ENCODE measurements at places on chromosomes 11 and 22.
A peak's percentile ranks its signal among the peaks of the same experiment; 100 is the strongest.

- peak; percentile 50 for DNase-seq
These were observed 864.2 kb downstream of the FAM181B start for GRCh38 chr11:81869351-81870065.

DNA sequence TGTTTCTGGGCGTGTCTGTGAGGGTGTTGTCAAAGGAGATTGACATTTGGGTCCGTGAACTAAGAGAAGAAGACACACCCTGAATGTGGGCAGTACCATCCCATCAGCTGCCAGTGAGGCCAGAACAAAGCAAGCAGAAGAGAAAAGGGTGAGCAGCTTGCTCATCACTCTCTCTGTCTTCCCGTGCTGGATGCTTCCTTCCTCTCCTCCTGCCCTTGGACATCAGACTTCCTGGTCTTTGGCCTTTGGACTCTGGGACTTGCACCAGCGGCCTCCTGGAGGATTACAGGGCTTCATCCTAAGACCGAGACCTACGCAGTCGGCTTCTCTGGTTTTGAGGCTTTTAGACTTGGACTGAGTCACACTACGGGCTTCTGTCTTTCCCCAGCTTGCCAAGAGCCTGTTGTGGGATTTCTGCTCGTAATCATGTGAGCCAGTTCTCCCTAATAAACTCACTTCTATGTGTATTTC, 18.8 kb downstream of the APOL2 start:
- peak; percentile 77 for DNase-seq

- no peak for DNase-seq
These were observed 24.4 kb upstream of the CASP4 start for GRCh38 chr11:104992781-104993180.

DNA sequence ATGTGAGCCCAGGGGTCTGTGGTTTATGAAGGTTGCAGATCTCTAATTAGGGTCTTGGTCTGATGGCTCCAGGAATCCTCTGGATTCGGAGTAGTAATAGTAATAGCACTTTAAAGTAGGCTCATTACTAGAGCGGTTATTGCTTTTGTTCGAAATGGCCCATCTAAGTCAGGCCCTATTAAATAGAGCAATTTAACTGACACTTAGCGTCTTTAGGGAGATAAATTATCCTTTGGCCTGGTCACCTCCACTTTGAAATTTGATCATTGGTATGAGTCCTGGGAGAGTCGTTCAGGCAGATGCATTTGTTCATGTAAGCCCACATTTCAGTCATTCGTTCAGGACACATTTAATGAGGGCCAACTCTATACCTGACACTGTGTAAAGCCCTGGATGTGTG, 54.8 kb downstream of the LDLRAD3 start:
- DNase-seq = no peak

DNA sequence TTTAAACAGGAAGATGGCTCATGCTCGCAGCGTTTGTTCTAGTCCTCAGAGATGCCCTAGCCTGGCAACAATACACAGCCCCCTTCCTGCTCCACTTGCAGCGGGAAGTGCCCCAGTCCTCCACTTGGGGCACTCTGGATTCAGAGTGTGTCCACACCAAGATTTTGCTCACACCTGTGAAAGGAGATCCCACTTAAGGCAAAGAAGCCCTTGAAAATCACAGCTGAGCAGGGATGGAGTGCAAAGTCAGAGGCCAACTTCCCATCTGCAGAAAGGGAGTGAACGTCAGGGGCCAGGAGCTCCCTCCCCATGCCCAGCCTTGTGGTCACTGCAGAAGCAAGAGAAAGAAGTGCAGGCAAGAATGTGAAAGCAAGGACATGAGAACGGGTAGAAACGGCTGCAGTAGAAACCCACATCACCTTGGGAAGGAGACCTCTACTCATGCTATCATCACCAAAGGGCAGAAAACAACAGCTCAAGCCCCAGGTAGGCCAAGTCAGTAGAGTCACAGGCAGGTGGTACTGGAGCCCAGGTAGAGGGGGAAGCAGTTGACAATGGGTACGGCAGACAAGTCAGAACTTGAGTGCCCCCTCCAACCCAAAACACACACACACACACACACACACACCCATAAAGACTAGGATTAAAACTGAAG, 157.4 kb downstream of the BUD13 start:
- DNase-seq = no peak

DNA sequence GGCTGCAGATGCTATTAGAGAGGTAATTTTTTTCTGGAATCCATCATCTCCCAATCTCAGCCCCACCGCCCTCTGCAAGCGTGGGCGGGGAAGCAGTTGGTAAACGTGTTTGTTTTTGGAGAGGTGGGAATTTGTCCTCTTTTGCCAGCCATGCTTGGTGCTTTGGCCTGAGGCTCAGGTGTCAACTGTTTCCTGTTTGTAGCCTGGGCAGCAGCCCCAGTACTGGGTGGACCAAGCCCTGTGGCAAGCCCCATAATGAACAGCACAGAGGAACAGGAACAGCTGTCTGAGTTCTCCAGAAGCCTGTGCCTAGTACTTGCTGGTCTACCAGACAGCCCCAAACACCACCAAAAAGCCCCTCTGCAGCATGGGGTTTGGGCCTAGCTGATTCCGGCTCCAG, 39.6 kb downstream of the POU2F3 start:
- no peak for DNase-seq

GRCh38 chr11:2581931-2582350, 117.9 kb downstream of the KCNQ1OT1 start:
- DNase-seq = no peak

GRCh38 chr11:12321217-12321937, 56.0 kb upstream of the PARVA start:
- no peak for DNase-seq

- no peak for DNase-seq
These were observed 4.1 kb upstream of the RTN4R start for GRCh38 chr22:20272174-20272573.

- DNase-seq = no peak
These were observed 105.4 kb downstream of the PDE2A start for GRCh38 chr11:72568861-72569260.

DNA sequence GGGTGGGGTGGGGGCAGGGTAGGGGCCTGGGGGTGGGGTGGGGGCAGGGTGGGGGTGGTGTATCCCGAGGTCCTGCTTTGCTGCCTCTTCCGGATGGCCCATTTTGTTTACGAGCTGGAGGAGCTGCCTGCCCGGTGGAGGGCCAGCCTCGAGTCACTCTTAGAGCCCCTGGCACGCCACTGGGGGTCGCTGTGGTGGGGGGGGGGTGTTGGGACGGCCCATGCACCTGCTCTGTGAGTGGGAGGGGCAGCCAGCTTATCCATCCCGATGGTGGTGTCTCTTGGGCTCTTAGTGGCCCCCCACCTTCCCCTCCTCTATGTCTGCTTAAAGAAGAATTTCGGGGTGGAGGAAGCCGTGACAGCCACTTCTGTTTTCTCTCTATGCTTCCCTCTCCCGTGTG, 24.6 kb downstream of the MRGPRD start:
- no peak for DNase-seq

GRCh38 chr11:60924110-60924905, at the start of gene TMEM132A:
TMEM132A (plus strand) TSS chr11:60924460; CDS start chr11:60924634, 174 bp downstream.
- peak; percentile 87 for DNase-seq

DNA sequence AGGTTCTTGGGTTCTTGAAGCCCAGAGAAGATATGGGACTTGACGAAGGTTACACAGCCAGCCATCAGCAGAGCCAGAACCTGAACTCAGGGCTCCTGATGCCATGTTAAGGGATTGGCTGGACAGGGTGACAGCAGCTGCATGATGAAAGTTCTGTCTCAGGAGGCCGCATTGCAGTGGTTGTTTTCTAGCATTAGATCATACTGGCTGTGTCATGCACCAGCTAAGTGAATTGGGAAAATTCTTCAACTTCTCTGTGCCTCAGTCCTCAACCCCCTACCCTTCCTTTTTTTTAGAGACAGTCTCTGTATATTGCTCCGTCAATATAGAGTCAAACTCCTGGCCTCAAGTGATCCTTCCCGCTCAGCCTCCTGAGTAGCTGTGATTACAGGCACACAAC, 5.4 kb upstream of the LTBP3 start:
- no peak for DNase-seq

DNA sequence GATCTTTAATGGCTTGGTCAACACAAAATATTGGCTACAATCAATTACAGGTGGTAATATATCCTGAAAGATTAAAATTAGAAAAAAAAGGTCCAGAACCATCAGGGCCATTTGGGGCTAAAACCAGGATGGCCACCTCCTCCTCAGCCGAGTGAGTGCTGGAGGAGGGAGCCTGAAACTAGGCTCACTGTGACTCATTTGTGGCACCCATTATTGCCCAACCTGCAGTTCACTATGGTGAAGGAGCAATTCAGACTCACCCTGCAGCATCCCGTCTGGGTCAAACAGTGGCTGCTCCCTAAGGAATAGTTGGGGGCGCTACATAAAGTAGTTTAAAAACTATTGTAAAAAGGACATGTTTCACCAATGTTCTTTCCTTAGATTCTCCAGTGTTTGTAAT, 60.7 kb downstream of the GLYATL1 start:
- no peak for DNase-seq

DNA sequence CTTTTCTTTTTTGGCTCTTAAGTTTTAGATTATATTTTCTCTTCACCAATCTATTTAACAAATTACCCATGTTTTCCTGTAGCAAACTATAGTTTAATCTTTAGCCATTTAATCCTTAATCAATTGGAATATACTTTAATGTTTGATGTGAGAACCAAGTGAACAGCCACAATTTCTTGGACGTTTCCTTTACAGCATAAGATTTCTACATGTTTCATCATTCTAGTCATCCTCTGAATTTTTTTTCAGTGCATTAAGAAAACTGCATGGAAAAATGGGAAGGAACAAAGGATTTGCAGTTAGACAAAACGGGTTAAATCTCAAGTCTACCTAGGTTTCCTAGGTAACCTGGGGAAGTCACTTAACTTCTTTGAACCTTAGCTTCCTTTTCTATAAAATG, 507.1 kb upstream of the CCDC90B start:
- DNase-seq = no peak

DNA sequence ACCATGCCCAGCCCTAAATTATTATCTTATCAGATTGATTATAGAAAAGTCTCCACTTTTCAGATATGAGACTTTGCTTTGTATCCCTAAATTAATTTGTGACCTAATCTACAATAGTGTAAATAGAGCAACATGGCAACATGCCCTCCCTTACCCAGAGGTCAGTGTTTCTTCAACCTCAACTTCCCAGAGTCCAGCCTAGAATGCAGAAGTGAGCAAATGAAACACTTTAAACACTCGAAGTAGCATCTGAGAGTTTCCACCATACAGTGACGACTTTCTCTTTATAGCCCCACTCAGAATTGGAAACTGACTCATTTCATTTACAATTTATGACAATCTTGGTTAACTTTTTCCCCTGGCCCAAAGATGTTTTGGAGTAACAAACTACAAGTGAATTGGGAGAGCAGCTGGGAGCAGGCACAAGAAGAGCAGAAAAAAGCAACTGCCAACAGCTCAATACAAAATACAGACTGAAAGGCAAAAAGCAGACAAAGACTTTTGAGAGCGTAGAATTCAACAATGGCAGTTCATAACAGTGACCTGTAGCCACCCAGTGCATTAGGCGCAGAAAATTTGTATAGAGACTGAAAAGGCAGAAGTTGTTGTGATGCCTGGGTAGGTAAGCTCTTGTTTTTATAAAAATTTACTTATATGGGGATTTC, 10.1 kb upstream of the BLID start:
- DNase-seq = peak; percentile 24

DNA sequence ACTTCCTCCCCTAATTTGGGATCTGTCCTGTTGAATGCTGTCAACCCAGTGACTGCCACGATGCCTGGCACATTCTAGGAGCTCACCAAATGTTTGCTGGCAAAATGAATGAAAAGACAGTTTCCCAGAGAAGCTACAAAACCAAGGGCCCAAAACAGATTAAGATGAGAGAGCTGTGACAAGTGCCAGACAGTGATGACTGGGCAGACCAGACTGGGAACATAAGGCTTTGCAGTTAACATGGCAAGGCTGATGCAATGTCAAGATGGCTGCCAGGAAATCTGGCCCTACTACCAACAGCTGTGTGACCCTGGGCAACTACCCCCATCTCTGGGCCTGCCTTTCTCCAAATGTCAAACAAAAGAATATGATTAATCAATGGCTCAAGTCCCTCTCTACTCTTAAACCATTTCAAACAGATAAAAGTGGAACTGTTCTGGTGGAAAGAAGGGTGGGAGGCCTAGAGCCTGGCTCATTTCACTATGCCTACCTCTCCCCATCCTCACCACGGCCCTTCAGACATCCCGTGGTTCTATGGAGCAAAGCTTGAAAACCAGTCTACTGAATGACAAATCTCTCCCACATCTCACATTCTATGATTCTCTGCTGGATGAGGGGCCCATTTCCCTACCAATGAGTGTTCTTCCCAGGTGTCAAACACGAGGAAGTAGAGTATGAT, 12.8 kb downstream of the AP1B1 start:
- DNase-seq = no peak

DNA sequence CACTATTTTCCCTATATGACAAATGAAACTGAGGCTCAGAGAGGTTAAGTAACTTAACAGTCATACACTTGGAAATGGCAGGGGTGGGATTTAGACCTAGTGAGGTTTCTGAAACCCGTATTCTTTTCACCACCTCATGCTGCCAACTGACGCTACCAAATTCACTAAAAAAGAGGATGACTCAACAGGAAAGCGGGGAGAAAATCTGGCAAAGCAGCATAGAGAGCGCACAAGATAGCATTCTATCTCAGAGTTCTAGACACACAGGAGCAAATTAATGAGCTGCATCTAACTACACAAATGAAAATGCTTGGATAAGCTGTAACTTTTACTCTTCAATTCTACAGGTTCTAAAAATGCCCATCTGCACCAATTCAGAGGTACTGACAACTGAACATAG, 136.4 kb downstream of the RBFOX2 start:
- DNase-seq = peak; percentile 62

DNA sequence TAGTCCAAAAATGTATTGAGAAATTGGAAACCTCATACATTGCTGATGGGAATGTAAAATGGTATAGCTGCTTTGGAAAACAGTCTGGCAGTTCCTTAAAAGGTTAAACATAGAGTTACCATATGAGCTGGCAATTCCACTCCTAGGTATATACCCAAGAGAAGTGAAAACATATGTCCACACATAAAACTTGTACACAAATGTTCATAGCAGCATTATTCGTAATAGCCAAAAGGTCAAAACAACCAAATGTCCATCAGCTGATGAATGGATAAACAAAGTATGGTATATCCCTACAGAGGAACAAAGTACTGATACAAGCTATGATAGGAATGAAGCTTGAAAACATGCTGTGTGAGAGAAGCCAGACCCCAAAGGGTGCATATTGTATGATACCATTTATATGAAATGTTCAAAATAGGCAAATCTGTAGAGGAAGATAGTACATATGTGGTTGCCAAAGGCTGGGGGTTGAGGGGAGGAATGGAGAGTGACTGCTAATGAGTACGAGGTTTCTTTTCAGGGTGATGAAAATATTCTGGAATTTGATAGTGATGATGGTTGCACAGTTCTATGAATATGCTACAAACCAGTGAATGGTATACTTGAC, 85.8 kb downstream of the ZBTB16 start:
- DNase-seq = no peak

- no peak for DNase-seq
These were observed 8.6 kb upstream of the GNAZ start for GRCh38 chr22:23061471-23062280.

DNA sequence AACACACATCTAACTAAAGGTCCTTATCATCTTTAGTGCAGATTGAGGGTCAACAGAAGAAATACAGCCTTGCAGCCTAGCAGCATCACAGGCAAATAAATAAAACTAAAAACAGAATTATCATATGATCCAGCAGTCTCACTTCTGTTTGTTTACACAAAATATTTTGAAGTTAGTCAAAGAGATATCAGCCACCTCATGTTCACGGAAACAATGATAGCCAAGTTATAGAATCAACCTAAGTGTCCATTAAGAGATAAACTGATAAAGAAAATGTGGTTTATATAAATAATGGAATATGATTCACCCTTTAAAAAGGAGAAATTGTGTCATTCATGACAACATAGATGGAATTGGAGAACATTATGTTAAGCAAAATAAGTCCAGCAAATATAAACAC, 738.1 kb upstream of the CCDC90B start:
- DNase-seq = no peak

Measured in Ammon's horn (tissue), 1 donor.